ENCODE measurements at places on chromosomes 12 and 14. TPM values are rescaled to one million over a fixed set of nuclear protein-coding genes. Genes with fewer than 3 reads are reported as not detected.

Gene ABCD2
- polyA plus RNA-seq = 0.12 TPM

DNA sequence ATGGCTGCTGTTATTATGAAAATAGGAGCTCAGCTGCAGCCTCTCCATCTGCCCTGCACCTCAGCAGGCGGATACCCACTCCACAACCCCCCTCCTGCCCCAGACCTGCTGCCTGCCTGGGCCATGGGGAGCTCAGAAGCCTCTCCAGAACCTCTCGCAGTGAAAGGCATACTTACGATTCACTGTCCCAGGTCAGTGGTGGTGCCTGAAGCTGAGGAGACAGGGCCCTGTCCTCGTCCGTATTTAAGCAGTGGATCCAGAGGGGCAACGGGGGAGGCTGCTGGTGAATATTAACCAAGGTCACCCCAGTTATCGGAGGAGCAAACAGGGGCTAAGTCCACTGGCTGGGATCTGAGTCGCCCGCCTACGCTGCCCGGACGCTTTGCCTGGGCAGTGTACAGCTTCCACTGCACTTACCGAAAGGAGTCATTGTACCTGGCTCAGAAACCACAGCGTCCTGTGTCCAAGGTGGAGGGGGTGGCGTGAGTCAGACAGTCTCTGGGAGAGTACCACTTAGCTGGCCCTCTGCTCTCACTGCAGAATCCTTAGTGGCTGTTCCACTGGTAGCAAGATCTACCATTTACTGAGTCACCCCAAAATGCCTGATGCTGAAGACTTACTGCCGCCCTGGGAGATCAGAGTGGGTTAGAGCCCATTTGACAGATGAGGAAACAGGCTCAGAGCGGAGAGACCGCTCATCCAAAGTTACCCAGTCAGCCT lies at the start of gene SERPINA1:
Gene SERPINA1, minus strand, starts transcription at position 219 of the 720 bp plus-strand sequence. CDS start 5,365 bp downstream, outside the sequence.
- H3K4me3 ChIP-seq = no peak within 1 kb of the TSS
- no peak for DNase-seq
- H3K36me3 ChIP-seq = no peaks in the 10 kb centered on the region
- peaks cover 2% of the 10 kb centered on the region for H3K4me1 ChIP-seq

GRCh38 chr14:70239802-70240201 lies 51.1 kb upstream of the SLC8A3 start:
- no peak overlapping the region for H3K27ac ChIP-seq
- no peaks in the 10 kb centered on the region for H3K4me1 ChIP-seq
- H3K36me3 ChIP-seq = no peaks in the 10 kb centered on the region

- no peaks in the 10 kb centered on the region for H3K27me3 ChIP-seq
- no peak for DNase-seq
- H3K36me3 ChIP-seq = no peaks in the 10 kb centered on the region
- peaks cover 18% of the 10 kb centered on the region for H3K4me1 ChIP-seq
These were observed 38.2 kb downstream of the CCNK start for GRCh38 chr14:99519347-99519881.

GRCh38 chr12:68349220-68349621 lies 17.1 kb upstream of the MDM1 start:
- H3K4me3 ChIP-seq = no peak overlapping the region
- H3K27me3 ChIP-seq = peaks cover 2% of the 10 kb centered on the region
- DNase-seq = peak; percentile 41
- no peak overlapping the region for H3K27ac ChIP-seq
- no peaks in the 10 kb centered on the region for H3K4me1 ChIP-seq

GRCh38 chr12:124109760-124110159 lies 136.7 kb downstream of the ZNF664 start:
- H3K27me3 ChIP-seq = peaks cover 3% of the 10 kb centered on the region
- no peak overlapping the region for H3K4me3 ChIP-seq
- H3K27ac ChIP-seq = no peak overlapping the region
- H3K36me3 ChIP-seq = no peaks in the 10 kb centered on the region
- no peak for DNase-seq

DNA sequence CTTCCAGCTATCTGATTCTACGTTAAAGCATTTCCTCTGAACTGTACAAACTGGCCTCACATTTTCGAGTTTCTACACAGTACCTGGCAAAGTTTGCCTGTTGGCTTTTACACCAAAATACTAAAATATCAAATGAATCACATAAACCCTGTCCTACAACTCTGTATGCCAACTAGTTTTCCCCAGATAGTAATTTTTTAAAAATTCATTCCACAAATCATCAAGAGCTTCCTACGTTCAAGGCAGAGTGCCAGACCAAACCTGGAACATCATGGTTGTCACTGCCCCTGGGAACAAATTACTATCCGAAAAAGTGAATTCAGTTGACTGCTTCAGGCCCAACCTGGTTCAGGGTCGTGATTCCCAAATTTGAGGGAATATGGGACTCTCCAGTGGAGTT lies 2.1 kb downstream of the TMEM30B start:
- H3K36me3 ChIP-seq = no peaks in the 10 kb centered on the region
- H3K27ac ChIP-seq = peak overlapping the region; percentile 60
- peaks cover 19% of the 10 kb centered on the region for H3K27me3 ChIP-seq
- no peak overlapping the region for H3K4me3 ChIP-seq

Gene PRH2
- polyA plus RNA-seq = not detected

DNA sequence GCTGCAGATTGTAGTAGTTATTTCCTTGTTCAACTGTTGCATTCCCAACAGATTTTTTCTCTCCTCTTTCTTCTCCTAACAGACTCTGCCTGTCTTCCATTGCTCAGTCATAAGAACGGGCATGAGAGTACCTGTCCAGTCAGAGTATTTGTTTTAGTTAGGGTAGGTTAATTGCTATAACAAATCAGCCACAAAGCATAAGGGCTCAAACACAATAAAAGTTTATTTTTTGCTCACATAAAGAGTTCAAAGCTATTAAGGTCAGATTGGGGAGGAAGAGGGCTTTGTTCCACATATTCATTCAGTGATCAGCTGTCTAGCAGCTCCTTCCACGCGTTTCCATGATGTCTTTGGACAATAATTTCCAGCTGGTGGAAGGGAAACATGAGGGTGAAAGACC lies 92.8 kb upstream of the PLXNC1 start:
- no peak overlapping the region for H3K27ac ChIP-seq
- no peaks in the 10 kb centered on the region for H3K27me3 ChIP-seq
- H3K4me3 ChIP-seq = no peak overlapping the region

DNA sequence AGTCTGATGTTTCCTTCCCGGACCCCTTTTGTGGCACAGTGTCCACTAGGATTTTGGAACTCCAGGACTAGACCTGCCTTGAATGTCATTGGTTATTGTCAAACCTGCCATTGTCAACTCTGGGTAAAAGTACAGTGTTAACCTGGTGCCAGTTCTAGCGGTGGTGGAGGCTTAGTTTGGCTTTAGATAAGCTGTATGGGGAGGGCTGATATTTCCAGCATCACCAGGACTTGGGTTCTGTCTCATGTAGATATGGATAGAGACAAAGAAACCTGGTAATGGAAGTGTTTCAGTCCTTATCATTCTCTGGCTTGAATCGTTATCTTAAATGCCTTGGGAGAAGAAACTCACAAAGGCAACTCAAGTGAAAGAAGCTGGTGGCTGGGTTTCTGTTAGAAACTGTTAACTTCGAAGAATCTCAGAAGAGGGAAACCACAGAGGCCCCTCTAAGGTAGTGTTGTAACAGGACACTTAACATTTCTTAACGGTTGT lies 10.6 kb downstream of the CHST11 start:
- H3K36me3 ChIP-seq = no peaks in the 10 kb centered on the region
- H3K4me1 ChIP-seq = no peaks in the 10 kb centered on the region
- no peak overlapping the region for H3K27ac ChIP-seq
- no peak overlapping the region for H3K4me3 ChIP-seq

Gene GALNT6
- 1.1 TPM for polyA plus RNA-seq

GRCh38 chr12:23921099-23921856 lies 28.2 kb downstream of the SOX5 start:
- H3K27me3 ChIP-seq = no peaks in the 10 kb centered on the region
- no peak overlapping the region for H3K4me3 ChIP-seq
- peak; percentile 7 for DNase-seq
- H3K4me1 ChIP-seq = no peaks in the 10 kb centered on the region
